Suppressor macrophage treated with lipopolysaccharide for 4 hours (primary cell): ENCODE measurements at places on chromosomes 11 and 22.
A peak's percentile ranks its signal among the peaks of the same experiment; 100 is the strongest.

- no peak for DNase-seq
Measured at GRCh38 chr22:37363261-37363992, 63.9 kb downstream of the ELFN2 start.

- no peak for DNase-seq
Measured at GRCh38 chr22:27327981-27328721, 473.4 kb downstream of the MN1 start.

DNA sequence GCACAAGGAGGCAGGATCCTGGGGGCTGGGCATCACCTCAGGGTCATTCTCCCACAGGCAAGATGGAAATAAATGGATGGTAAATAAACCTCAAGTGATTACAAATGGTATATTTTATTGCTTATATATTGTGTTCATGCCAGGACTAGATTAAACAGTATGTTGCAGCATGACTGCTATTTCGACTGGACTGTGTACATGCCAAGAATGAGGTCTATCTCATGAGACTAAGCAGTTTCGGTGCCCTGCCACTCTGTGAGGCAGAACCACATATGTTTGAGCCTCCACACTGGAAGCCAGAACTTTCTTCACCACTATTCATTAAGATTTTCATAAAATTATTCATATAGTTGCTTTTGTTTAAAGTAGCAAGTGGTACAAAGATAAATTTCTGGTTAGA lies 140.2 kb downstream of the DDX10 start:
- no peak for DNase-seq

GRCh38 chr11:110762590-110762989 lies 50.4 kb upstream of the ARHGAP20 start:
- DNase-seq, result peak; percentile 62

DNA sequence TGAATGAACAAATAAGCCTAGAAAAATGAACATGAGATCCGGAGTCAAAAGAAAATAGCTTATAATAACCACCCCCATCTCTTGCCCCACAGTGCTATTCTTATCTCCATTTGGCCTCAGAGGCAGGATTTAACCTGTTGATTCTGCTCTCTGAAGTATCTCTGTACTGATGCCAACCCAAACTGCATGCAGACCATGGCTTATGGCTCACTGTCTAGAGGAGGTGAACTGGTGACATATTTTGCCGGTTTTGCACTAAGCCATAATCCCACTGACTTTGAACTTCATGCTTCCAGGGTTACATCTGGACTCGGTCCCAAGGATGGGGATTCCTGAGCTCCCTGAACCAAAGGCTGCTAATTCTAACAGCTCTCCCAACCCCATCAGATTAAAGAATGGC lies 397.1 kb downstream of the TENM4 start:
- no peak for DNase-seq

GRCh38 chr11:13956988-13957387 lies 5.5 kb upstream of the SPON1 start:
- DNase-seq, result no peak

- peak; percentile 26 for DNase-seq
Measured at GRCh38 chr22:26949193-26949592, 291.8 kb downstream of the MIAT start.

GRCh38 chr11:70532066-70532440 lies 133.7 kb downstream of the CTTN start:
- DNase-seq, result no peak

DNA sequence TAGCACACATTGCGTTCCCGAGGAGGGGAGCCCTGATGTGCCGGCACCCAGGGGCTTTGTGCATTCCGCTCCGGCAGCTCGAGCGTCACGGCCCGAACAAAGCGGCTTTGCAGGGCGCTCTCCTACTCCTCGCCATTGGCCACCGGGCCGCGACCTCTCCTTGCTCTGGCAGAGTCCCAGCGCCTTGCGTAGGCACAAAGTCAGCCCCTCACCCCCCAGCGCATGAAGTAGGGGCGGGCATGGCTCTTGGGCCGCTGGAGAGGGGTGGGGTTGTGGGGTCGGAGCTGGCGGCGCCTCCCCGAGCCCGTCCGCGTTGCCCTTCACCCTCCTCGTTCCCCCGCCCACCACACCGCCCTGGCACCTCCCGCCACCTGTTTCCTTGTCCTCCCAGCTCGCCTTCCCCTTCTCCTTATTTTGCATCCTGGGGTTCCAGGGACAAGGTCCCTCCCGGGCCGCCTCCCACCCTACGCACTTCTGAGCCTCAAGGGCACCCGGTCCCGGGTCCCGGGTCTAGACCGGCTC lies 753 bp upstream of the PPARA start:
- no peak for DNase-seq

DNA sequence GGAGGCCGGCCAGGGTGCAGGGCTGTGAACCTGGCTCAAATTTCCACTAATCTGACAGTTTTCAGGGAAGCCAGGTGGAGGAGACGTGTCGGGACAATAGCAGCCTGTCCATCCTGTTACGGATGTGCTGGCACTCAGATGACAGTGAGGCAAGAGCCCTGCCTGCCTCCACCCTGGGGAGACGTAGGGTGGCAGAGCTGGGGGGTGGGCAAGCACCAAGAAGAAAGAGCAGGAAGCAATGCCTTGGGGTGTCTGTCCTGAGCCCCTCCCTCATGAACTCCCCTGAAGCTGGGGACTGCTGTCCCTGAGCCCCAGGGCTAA lies 10.0 kb upstream of the TRIM29 start:
- DNase-seq, result no peak
